ENCODE measurements at places on chromosomes 3 and 15.

GRCh38 chr3:136994772-136995516 lies 37.2 kb downstream of the IL20RB start:
- DNase-seq, result peak; percentile 32

- DNase-seq, result peak; percentile 25
These were observed 854.6 kb downstream of the NTRK3 start for GRCh38 chr15:87401973-87402372.

GRCh38 chr3:146715170-146715569 lies 110.0 kb upstream of the PLSCR5 start:
- no peak for DNase-seq

- no peak for DNase-seq
These were observed 33.9 kb downstream of the RARB start for GRCh38 chr3:25461946-25462345.

DNA sequence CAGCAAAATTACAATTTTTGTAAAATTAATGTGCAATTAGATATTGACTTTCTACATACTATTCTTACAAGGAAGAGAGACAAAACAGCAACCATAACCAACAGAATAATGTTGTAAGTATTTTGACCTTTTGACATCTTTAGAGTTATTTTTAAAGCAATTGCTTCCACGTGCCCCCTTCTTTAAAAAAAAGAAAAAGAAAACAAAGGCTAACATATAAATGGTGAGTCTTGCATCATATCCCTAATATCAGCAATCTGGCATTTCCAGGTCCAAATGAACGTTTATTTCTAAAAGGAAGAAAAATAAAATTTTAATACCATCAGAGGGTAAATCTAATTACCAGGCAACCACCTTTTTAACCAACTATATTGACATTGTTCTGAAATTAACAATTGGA lies 19.3 kb upstream of the STRIT1 start:
- DNase-seq, result no peak

GRCh38 chr3:86046436-86047136 lies 944.4 kb downstream of the VGLL3 start:
- DNase-seq, result no peak

- peak; percentile 10 for DNase-seq
These were observed 520 bp downstream of the ZNF654 start for GRCh38 chr3:88059380-88060170.

DNA sequence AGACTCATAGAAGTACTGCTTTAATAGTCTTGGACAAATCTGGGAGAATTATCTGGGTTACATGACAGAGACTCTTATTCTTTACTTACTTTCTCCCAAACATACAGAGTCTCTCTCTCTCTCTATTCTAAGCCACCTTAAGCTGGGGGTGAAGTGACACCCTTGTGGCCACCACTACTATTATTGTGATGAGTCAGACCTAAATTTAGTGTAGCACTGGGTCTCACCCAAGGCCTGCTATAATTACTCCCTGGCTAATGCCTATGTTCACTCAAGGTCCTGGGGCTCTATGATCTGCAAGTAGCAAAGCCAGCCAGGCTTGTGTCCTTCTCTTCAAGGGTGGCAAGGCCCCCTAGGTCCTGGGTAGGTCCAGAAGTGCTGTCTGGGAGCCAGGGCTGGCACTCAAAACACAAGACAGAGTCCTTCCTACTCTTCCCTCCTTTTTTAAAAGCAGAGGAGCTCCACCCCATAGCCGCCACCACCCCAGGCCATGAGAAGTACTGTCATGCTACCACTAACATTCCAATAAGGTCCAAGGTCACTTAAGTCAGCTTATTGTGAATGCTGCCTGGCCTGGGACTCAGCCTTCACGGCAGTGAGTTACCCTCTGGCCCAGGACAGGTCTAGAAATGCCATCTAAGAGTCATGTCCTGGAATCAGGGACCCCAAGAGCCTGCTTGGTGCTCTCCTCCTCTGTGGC lies 183.6 kb downstream of the POLQ start:
- DNase-seq, result no peak

GRCh38 chr15:38844736-38845135 lies 280.1 kb upstream of the RASGRP1 start:
- no peak for DNase-seq

DNA sequence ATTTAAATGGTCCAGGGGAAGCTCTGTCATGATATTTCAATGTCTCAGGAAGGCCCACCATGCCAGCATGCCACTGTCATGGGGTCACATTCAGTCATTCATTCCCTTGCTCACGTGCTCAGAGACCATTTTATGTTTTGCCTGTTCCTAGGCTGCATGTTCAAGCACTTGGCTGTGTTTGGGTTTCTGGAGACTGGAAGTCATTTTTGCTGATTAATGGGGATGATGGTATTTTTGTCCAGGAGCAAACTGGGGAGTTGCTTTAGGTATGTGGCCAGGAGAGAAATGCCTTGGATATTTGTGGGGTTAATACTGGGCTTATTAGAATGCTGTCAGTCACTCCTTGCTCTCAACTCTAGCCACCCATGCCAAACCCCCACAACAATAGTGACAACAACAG lies 303.5 kb downstream of the PTPRG start:
- no peak for DNase-seq

- DNase-seq, result no peak
These were observed 177.5 kb downstream of the GRM7 start for GRCh38 chr3:7038394-7038793.

- DNase-seq, result no peak
These were observed 3.2 kb upstream of the RIOX2 start for GRCh38 chr3:97975466-97975865.

DNA sequence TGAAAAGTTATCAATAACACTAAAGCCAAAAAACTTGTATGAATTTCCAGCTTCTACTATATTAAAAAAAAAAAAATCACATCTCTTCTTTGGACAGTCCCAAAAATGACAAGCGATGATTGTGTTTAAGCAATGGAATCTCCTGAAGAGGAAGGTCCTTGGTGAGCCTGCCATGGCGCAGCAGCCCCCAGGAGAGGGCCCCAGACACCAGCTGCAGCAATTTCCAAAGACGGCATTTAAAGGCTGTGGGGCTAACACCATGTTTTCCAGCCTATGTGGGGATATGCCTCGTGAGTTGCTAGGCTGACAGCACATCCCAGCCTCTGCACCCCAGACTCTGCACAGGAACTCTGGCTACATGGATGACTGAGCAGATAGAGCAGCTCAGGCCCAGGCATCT lies 14.7 kb downstream of the SKIC8 start:
- DNase-seq, result peak; percentile 56

DNA sequence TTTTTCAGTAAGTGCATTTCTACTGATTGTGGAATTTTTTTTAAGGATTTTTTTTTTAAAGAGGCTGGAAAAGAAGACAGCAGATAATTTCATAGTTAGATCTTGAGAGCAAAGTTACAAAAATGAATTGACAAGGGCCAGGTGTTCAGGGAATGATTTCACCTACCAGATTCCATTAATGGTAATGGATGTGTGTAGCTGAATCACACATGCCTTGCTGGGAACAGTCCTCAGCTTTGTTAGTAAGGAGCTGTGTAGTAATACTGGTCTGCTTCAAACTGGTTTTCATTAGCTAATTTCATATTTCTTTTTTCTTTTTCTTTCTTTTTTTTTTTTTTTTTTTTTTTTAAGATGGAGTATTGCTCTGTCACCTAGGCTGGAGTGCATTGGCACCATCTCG lies 16.0 kb downstream of the NR1D2 start:
- DNase-seq, result no peak

DNA sequence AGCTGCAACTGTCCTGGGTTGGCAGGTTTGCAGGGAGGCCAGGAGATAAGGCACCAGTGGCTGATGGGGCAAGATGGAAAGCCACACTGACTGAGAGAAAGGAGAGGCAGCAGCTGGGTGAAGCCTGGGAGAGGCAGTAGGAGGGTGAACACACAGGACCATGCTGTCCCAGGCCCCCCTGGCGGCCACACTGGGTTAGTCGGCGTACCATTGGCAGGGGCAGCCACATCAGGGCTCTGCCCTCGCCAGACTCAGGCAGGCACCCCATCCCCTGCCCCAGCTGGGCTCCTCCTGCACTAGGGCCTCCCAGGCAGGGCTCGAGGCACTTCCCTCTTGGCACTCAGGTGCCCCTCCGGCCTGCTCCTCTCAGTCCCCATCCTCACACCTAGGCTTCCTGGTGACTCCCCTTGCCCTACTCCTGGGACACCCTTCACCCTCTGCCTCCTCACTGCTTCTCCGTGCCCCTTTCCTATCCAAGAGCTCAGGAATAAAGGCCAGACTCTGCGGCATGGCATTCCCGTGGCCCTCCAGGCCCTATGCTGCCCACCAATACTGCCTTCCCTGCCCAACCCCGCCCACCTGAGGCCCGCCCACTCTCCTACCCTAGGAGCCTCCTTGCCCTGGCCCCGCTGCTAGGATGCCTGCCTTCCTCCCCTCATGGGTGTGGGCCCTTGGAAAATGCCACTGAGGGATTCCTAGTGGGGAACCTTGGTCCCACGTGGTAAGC lies 28.7 kb upstream of the DUSP7 start:
- DNase-seq, result no peak

GRCh38 chr15:47136236-47136635 lies 581.1 kb upstream of the SEMA6D start:
- DNase-seq, result no peak

- no peak for DNase-seq
These were observed 4.0 kb upstream of the LMCD1 start for GRCh38 chr3:8497582-8497981.

- no peak for DNase-seq
These were observed 370.5 kb downstream of the RORA start for GRCh38 chr15:60858511-60859070.

- DNase-seq, result peak; percentile 79
These were observed at the start of gene PDZRN3 for GRCh38 chr3:73624821-73625665. Gene PDZRN3 (minus strand): TSS chr3:73624941.

Measured in iPS-NIHi11 (cell line).